Type B pancreatic cell (in vitro differentiated cells): ENCODE measurements at places on chromosomes 12 and 14. TPM values are rescaled to one million over a fixed set of nuclear protein-coding genes. Genes with fewer than 3 reads are reported as not detected.

Gene NUP107
- total RNA-seq: 48.7 and 80.2 TPM in 2 replicates

Gene RGS6
- total RNA-seq: 1.5 and 1.6 TPM in 2 replicates

Gene RHEBL1
- total RNA-seq: 0.88 and 1.8 TPM in 2 replicates

Gene CLEC2A
- not detected in 2 replicates for total RNA-seq

Gene C12orf50
- 0.17 TPM in 1 of 2 replicates, not detected in the other for total RNA-seq

Gene PRH2
- total RNA-seq: not detected in 2 replicates

Gene PPM1H
- total RNA-seq: 31.0 and 78.9 TPM in 2 replicates

Gene SMIM41
- total RNA-seq: not detected in 2 replicates

Gene TESPA1
- not detected in 2 replicates for total RNA-seq

Gene GRIP1
- 18.5 and 29.0 TPM in 2 replicates for total RNA-seq

Gene SLC17A8
- 2.6 and 6.1 TPM in 2 replicates for total RNA-seq

Gene ANO2
- 2.6 and 3.3 TPM in 2 replicates for total RNA-seq

Gene SERPINA1
- total RNA-seq: 313 and 712 TPM in 2 replicates

Gene IRAK4
- total RNA-seq: 6.3 and 14.3 TPM in 2 replicates

Gene SERPINA3
- 3.5 and 7.1 TPM in 2 replicates for total RNA-seq

Gene SLC38A4
- 11.8 and 14.4 TPM in 2 replicates for total RNA-seq

DNA sequence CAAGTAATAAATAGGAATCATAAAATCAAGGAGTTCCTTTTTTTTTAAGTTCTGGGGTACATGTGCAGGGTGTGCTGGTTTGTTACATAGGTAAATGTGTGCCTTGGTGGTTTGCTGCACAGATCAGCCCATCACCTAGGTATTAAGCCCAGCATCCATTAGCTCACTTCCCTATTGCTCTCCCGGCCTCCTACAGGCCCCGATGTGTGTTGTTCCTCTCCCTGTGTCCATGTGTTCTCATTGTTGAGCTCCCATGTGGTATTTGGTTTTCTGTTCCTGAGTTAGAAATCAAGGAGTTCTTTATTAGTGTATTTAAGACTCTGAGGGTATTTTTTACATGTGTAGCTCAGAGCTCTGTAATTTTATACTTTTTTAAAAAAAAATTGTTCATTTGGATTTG lies 86.0 kb downstream of the SCFD1 start:
- DNase-seq: no peak

DNA sequence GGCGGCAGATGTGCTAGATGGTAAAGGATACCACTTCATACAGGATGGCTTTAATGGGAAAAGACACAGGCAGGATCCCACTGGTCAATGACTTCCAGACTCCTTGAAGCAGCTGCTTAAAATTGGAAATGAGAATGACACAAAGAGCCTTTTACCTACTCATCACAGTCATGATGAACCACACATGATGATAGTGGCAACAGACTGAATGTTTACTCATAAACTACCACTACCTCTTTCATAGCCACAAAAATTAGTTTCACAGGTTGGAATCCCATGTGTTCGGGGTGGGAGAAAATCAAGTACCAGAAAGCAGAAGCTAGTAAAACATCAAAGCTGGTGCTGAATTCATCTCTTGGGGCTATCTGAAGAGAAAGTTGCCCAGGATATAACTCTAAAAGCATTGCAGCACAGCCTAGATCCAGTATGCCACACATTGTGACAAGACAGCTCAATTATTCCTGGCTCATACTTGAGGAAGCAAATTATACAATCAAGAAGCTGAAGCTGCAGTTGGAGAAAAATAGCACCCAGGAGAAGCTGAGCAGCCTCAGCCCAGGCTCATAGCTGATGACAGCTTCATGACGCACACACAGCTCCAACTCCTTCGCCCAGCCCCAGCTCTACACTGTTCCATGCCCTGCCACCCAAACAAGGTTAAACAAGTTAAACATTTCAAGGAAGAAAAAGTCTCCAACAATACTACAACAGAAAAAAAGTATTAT lies 29.0 kb upstream of the C12orf50 start:
- DNase-seq: no peak

DNA sequence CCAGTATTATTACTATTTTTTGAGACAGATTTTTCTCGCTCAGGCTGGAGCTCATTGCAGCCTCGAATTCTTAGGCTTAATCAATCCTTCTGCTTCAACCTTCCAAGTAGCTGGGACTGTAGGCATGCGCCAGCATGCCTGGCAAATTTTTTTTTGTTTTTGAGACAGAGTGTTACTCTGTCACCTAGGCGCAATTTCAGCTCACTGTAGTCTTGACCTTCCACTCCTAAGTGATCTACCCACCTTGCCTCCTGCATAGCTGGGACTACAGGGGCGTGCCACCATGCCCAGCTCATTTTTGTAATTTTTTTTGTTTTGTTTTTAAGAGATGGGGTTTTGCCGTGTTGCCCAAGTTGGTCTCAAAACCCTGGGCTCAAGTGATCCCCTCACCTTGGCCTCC lies 15.2 kb downstream of the ERC1 start:
- no peak for DNase-seq

DNA sequence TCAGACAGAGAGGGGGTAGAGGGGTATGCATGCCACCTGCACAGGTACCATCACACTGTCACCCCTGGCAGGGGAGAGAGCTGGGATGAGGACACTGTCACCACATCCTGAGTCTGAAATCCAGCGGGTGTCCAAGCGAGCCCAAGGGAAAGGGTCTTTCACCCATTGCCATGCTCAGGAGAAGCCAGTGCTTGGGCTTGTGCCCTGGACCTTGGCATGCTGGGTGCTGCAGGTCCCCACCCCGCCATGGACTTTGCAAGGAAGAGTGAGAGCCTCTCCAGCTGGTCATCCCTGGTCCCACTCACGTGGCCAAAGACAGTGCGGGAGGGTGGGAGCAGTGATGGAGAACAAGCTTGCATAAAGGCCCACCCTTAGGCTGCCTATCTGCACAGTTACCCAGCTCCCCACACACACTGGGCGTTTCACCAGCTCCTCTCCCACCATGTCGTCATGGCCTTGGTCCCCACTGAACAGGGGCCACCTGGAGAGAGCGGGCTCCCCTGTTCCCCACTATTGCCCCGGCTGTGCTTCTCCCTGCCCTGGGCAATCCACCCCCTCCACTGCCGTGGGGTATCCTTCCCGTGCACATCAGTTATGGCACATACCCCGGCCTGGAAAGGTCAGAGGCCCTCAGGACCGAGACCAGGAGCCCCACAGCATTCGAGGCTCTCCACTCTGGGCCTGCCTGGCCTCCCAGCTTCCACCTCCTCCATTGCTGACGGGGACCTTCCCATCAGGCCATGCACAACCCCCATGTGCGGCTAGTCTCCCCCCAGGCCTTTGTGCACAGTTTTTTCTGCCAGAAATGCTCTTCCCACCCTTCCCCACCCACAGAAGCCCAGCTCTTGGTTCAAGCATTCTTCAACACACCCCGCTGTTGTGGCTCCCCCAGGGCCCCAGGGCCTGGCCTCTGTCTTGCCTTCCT lies 58.6 kb upstream of the BCL11B start:
- DNase-seq: no peak

GRCh38 chr14:32075672-32076277 lies 1.3 kb upstream of the ARHGAP5 start:
- DNase-seq: no peak

GRCh38 chr14:85619851-85620250 lies 89.9 kb downstream of the FLRT2 start:
- no peak for DNase-seq

- no peak for DNase-seq
Observed at GRCh38 chr14:24233538-24233866, 773 bp downstream of the GMPR2 start.

GRCh38 chr12:76032043-76032981 lies 736 bp upstream of the PHLDA1 start:
- no peak for DNase-seq

- no peak for DNase-seq
Observed at GRCh38 chr12:90621927-90622326, 333.0 kb downstream of the CCER1 start.

- no peak for DNase-seq
Observed at GRCh38 chr12:32197421-32197820, 90.8 kb downstream of the BICD1 start.

- DNase-seq: no peak
Observed at GRCh38 chr14:22531451-22532344, 57.3 kb downstream of the DAD1 start.

DNA sequence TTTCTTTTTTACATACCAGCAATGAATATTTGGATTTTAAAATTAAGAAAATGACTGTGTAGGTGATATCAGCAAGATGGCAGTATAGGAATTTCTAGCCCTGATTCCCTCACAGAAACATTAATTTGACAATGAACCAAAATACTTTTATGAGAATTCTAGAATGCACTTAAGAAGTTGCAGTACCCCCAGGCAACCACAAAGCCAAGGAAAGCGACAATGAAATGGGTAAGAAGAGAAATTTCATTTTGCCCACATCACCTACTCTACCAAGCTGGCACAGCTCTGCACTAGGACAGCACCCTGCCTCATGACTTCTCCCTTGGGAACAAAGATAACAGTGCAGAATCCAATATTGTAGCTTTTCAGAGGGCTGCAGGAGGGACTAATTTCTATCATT lies 6.6 kb downstream of the OR9K2 start:
- no peak for DNase-seq

DNA sequence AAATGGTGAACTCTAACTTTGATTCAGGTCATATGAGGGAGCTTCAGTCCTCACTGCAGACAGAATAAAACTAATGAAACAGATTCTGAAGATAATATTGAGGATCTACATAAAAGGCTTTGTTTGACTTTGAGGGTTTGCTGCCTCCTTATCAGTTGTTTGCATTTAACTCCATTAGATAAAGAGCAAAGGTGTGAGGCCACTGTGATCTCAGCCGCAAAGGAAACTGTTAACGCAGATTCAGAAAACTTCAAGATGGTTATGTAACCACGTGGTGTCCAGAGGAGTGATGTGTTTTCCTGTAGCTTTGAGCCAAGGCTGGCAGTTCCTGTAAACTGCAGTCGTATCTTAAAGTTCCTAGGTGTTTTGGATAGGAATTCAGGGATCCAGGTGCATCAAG lies 67.8 kb downstream of the METTL25 start:
- no peak for DNase-seq

DNA sequence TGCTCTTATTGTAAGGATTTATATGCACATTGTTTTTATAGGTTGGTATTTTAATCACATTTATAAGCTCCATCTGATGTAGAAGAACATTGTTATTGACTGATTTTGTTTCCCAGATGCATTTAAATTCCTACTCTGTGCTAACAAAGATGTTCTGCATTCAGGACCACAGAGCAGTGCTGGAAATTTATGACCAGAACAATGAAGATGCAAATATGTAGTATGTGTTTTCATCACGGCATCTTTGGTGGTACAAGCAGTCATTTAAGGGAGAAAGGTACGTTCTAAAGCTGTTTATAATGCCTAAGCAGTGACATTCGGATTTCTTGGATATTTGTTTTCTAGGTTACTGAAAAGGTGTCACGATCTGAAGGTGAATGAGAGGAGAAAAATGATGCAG lies 66.5 kb downstream of the TRIM9 start:
- no peak for DNase-seq

- no peak for DNase-seq
Observed at GRCh38 chr12:14167005-14167628, 185.7 kb upstream of the GRIN2B start.

DNA sequence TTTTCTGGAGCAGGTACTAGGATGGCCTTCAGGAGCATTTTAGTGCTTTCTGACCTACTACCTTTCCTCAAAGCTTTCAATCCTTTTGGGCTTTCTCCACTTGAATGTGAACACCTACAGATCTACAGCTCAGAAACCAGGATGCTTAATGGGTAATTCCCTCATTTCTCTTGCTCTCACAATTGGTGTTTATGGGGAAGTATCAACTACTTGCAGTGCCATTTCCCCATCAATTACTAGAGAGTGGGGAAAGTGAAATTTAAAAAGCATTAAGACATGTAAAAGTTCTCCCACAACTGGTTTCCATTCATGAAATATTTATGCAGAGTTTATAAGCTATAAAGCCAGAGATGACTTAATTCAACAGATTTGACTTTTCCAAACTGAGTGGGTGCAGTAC lies 2.1 kb upstream of the YY1 start:
- DNase-seq: no peak

GRCh38 chr12:123445388-123446332 lies 9.2 kb upstream of the RILPL2 start:
- DNase-seq: no peak
